ENCODE measurements at places on chromosomes 1 and 21.

DNA sequence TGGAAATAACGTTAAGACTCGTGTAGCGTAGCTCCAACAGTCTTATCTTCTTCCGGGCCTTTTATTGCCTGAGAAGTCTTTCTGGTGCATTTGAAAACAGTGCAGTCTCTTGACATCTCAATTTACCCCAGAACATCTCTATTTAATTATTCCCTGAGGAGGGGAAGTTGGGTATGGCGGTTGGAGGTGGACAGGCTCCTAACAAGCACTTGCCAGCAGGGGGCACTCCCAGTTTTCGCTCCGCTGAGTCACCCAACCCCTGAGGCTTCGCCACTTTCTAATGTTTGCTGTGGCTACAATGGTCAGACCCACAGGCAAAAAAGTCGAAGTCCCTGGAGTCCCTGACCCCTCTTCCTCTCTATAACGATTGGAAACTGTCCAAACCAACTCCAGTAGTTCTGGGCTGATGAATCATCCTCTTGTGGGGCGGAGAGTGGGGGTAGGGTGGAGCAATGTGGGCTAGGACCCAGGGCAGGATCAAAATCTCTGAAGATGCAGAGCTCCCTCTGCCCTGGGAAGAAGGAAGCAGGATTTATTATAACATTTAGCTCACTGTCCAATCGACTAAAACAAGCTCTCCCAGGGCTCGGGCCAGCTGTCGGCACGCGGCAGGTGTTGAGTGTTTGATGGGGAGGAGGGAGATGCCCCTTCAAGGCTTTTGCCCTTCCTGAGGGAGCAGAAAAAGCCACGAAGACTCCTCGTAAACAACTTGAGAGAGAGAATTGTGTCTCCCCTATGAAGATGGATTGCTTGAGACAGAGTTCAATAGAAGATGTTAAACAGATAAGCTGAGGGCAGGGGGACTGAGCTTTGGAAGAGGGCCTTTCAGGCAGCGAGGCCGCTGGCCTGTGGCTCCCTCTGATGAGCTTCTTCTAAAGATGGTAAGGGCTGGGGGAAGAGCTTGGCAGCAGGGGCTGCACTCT lies 85.7 kb downstream of the BRINP2 start:
- peak; percentile 91 for DNase-seq

GRCh38 chr1:61051719-61052394 lies 30.5 kb upstream of the NFIA start:
- no peak for DNase-seq

GRCh38 chr1:37634244-37634991 lies at the start of gene RSPO1:
TSS of gene RSPO1 (minus strand) at chr1:37634892. CDS start at chr1:37629661, 5,231 bp downstream.
- peak; percentile 8 for DNase-seq

DNA sequence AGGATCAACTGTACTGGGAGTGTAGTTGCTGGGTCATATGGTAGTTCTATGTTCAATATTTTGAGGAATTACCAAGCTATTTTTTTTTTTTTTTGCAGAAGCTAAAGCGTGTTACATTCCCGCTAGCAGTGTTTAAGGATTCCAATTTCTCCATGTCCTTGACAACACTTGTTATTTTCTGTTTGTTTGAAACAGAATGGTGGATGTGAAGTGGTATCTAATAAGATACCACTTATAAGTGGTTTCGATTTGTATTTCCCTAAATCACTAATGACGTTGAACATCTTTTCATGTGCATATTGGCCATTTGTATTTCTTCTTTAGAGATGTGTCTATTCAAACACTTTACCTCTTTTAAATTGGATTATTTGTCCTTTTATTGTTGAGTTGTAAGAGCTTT lies 112.2 kb downstream of the DISP1 start:
- no peak for DNase-seq

GRCh38 chr1:237478842-237479241 lies 411.9 kb downstream of the ZP4 start:
- DNase-seq = no peak

GRCh38 chr1:67619080-67619479 lies 65.9 kb upstream of the GADD45A start:
- DNase-seq = peak; percentile 34

DNA sequence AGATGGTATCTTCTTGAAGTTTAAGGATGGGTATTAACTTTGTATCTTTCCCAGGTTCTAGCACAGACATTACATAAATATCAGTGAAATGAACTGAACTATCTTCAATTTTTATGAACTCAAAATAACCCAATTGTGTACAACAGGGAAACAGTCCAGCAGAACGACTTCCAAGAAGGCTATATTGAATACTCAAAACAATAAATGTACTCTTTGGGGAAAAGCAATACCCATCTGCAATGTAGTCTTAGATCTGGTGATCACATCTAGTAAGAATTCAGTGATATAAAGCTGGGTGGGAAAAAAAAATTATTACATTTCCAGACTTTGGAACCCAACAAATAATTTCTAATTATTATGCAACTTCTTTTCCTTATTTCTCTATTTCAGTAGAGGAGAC lies 33.1 kb upstream of the GORAB start:
- no peak for DNase-seq

- peak; percentile 72 for DNase-seq
Observed at GRCh38 chr21:30340714-30341573, 3.5 kb upstream of the KRTAP27-1 start.

- DNase-seq = no peak
Observed at GRCh38 chr1:153540394-153541361, at the start of gene S100A5. TSS of gene S100A5 (minus strand) at chr1:153540934. CDS start at chr1:153540191, 743 bp downstream.

DNA sequence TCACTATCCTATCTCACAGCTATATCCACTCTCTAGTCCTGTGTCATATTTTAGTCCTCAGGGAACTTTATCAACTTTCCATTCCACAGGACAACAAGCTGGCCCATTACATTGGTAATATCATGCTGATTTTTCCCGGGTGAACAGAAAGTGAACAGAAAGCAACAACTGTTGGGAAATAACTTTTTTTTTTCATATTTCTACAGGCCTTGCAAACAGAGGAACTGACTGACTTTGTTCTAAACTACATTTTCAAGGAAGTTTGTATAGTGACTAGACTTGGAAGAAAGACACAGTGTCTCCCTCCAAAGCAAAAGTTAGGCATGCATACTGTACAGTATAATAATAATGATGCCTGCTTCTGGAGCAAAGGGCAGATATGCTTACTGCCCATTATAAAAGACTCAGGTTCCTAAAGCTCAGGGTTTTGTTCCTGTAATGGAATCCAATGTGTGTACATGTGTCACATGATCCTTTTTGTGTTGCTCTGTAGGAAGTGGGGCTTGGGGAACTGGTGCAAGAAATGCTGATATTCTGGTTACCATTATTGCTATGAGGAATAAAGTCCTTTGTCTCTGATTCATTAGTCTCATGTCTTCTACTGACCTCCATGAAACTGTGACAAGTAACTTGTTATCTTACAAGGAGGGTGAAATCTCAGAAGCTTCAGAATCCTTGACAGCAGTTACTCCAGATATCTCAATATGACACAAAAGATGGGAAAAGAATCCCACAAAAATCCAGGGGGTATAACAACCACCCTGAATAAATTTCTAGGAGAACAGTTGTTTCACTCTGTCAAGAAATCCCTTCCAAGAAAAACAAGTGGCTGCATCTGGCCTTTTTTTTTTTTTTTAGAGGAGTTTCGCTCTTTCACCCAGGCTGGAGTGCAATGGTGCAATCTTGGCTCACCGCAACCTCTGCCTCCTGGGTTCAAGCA lies 17.7 kb upstream of the NTPCR start:
- DNase-seq = no peak

- DNase-seq = no peak
Observed at GRCh38 chr1:228161362-228161761, 4.2 kb upstream of the IBA57 start.

- no peak for DNase-seq
Observed at GRCh38 chr1:165455111-165455510, 10.2 kb upstream of the RXRG start.

DNA sequence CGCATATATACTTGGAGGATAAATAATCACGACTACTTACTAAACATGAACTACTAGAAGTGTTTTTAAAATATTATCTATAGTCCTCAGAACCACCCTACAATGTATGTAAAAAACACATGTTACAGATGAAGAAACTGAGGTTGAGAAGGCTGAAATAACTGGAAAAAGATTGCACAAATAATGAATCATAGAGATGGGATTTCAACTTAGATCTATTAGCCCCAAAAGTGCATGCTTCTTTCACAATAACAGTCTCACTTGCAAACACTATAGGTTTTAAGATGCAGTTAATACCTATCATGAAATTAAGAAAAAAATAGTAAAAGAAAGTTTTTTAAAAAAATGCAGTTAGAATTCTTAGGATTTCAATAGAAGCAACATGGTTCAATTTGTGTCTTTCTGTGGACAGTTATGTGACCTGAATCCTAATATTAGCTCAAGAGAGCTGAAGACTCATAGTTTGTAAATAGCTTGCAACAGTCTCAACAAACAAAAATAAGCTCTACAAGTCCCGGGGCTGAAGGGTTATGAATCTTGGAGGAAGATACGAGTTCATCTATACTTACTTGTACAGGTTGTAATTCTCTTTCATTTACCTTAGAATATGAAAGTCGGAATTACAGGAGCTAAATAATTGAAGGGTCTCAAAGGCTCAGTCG lies 58.6 kb upstream of the NTPCR start:
- DNase-seq = peak; percentile 69

DNA sequence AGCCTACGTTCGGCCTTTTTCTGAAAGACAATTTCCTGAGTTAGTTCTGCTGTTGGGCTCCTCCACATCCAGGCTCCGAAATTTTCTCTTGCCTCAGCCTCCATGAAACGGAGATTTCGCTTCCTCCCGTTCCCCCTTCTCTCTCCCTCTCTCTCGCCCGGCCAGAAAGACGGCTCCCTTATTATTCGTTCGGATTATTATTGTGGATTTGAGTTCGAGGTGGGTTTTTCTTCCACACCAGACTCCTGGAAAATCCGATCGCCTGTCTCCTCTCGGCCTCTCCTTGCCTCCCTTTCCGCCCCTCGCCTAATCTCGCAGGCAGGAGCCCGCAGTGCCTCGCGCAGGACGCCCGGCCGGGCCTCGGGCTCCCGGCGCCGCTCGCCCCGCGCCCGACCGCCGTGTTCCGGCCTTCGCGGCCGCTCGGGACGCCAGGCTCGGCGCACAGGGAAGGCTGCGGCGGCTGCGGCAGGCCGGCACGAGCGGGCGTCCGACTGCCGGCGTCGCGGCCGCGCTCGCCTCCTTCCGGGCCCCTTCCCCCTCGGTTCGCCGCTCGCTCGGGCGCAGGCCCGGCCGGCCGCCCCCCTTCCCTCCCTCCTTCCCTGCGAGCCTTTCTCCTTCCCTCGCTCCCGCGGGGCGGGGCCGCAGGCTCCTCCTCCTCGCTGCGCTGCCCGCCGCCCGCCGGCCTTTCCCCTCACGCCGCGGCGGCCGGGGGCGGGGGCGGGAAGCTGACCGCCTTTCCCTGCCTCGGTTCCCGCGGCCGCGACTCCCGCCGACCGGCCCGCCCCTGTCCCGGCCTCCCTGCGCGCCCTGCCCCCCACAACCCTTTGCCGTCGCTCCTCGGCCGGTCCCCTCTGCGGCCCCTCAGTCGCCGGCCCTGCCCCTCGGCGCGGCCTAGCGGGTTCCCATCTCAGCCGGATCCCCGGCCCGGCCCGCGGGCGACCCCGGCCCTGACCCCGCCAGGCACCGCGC lies at the start of gene ARHGEF11:
ARHGEF11 (minus strand) TSS at position 493 of the 969 bp plus-strand sequence. CDS start 1,412 bp downstream, outside the sequence.
- peak; percentile 88 for DNase-seq

DNA sequence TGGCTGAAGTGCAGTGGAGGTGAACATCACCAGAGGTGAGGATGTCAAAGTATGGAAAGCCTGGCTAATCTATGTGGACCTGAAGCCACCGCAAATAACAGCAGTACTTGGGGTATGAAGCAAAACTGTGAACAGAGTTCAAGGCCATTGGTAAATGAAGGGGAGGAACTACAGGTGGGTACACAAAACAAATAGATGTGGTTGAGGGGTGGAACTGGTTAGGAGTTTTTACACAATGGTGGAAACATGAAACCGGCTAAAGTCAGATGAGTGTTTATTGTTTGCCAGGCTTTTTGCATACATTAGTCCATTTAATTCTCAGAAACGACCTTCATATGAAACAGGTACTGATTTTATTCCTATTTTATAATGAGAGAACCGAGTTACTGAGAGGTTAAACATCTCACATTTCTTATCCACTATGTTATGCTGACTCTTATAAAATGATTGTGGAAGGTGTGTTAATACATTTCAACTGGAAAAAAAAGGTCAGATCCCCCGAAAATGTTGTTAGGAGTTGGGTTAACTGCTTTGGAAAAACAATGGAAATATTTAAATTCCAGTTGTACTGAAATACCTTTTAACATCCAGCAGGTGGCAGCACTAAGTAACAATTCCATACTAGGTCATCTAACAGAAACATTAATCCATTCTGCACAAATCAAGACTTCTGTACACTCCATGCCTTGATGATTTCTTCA lies 44.3 kb upstream of the GTF2B start:
- DNase-seq = peak; percentile 68

- DNase-seq = no peak
Observed at GRCh38 chr1:212759683-212760082, 31.9 kb downstream of the NSL1 start.

GRCh38 chr21:23475281-23476219 lies 2131.7 kb downstream of the MRPL39 start:
- DNase-seq = no peak

DNA sequence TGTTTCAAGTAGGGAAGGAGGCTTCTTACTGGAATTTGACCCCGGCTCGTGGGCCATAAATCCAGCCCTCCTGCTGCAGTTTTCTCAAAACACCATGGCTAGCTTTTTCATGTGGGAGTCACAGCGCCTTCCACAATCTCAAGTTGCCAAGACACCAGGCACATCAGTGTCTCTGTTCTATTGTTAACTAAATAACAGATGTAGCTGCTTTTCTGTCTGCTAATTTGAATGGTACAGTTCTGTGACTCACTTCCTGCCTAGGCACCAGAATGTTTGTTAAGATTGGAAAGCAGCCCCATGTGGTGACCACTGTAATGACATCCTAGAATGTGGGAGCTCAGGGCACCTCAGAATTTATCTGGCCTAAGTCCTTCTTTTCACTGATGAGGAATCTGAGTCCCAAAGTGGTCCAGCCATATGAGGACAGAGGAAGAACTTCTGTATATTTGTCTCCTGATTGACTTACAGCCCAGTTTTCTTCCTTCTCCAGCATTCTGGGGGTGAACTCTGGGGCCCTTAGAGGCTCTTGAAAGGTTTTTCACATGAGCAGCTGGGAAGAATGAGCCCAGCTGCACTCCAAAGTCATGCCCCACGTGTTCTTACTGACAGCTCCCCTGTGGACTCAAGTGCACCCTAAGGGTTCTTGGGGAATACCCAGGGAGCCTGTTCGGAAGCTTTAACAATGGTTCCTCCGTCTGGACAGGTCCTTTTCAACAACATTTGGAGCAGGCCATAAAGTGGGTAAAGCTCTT lies 27.5 kb downstream of the TRIM45 start:
- peak; percentile 90 for DNase-seq

DNA sequence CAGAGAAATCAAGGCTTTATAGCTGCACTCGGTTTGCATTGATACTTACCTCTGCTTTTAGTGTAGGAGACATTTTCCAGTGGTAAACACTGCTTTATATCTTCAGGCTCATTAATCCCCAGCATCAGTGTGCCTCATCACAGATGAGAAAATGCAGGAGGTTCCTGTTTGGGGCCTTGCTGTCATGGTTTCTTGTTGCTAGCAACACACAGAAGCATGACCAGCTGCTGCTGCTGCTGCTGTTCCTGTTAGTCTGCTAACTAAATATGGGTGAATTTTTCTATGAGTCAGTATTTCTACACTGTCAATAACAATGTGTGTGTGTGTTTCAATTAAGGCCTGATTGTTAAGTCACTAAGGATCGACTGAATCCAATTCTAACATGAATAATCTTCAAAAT lies 85.8 kb upstream of the RGS1 start:
- peak; percentile 97 for DNase-seq

GRCh38 chr1:224726441-224727182 lies 110.5 kb downstream of the CNIH3 start:
- peak; percentile 91 for DNase-seq

Measured in choroid plexus epithelial cell (primary cell).